Retinal pigment epithelial cell (primary cell): ENCODE measurements at places on chromosomes 2 and 18.
A peak's percentile ranks its signal among the peaks of the same experiment; 100 is the strongest.

DNA sequence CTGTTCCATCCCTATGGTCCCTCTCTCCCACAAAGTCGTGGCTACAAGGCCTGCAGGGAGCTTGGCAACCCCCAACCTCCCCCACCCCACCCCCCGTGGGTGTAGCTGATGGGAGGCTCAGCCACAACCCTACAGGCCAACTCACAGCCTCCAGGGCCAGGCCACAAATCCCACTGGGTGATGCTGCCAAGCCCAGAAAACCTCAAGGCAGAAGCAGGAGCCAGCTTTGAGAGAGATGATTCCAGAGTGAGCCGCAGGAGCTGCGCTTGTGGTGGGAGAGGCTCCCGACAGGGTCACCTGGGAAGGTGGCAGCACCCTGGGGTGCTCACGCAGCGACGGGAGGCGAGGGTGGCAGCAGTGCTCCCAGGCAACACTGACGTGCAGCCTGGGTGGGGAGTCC lies 44.8 kb downstream of the ADCY3 start:
- DNase-seq = no peak

- no peak for DNase-seq
Observed at GRCh38 chr2:19807866-19808265, 93.9 kb downstream of the TTC32 start.

- no peak for DNase-seq
Observed at GRCh38 chr2:33130054-33130447, 183.3 kb downstream of the LTBP1 start.

- DNase-seq = no peak
Observed at GRCh38 chr2:181674461-181674860, 5.9 kb downstream of the NEUROD1 start.

DNA sequence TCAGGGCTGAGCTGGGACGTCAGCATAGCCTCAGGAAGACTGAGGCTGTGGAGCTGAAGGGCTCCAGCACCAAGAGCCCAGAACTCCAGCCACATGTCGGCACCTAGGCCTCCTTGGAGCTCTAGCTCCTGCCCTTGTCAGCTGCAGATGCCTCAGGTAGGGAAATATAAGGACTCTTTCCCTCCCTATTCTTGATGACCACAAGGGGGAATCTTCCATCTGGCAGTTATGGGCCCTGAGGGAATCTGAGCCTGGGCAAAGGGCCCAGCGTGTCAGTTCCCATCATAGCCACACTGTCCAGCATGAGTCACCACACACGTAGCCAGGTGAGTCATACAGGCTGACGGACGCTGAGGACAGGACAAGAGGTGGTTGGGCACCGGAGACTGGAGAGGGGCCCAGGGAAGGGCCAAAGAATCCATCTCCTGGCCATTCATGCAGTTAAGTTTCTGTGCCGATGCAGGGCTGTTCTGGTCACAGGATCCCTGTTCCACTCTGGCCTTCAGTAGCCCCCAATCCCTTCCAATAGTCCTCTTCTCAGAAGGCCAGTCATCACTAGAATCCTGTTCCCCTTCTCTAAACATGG lies 1.8 kb downstream of the MPV17 start:
- peak; percentile 78 for DNase-seq

GRCh38 chr2:101341901-101342624 lies 33.6 kb upstream of the RNF149 start:
- DNase-seq = no peak

GRCh38 chr2:130756053-130756873 lies 923 bp downstream of the AMER3 start:
- DNase-seq = no peak

GRCh38 chr2:69955029-69955428 lies 6.4 kb downstream of the ASPRV1 start:
- no peak for DNase-seq

GRCh38 chr2:160387558-160388262 lies 105.9 kb downstream of the RBMS1 start:
- DNase-seq = no peak

- DNase-seq = no peak
Observed at GRCh38 chr2:60509066-60509465, 44.4 kb downstream of the BCL11A start.

GRCh38 chr2:178269438-178270224 lies 75.3 kb downstream of the OSBPL6 start:
- no peak for DNase-seq

GRCh38 chr2:217305882-217306281 lies 446.0 kb upstream of the TNP1 start:
- DNase-seq = no peak

- DNase-seq = no peak
Observed at GRCh38 chr2:43158259-43158880, 68.0 kb downstream of the ZFP36L2 start.

DNA sequence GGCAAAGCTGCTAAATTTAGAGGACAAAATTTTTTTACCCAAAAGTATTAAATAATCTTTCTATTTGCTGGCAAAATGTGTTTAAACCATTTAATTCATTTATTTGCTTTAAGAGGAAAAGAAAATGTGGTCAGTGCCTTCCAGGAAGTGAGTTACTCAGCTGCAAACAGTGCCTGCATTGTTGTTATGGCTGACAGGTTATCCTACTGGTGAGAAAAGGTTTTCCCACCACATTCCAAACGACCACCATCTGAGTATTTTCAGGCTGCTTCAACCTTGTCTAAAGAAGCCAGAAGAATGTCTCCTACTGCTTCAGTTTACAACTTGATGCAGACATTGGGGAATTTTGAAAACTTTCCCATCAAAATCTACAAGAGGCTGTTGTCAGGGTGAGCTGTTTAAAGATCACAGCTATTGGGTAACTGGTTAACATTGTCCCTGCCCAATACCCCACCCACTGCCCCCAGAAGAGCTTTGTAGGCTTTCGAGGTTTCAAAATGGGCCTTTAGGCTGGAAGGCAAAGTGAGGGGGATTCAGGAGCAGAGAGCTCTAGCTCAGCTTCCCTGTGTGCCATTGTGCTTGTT lies 461.3 kb upstream of the FANCL start:
- peak; percentile 54 for DNase-seq

DNA sequence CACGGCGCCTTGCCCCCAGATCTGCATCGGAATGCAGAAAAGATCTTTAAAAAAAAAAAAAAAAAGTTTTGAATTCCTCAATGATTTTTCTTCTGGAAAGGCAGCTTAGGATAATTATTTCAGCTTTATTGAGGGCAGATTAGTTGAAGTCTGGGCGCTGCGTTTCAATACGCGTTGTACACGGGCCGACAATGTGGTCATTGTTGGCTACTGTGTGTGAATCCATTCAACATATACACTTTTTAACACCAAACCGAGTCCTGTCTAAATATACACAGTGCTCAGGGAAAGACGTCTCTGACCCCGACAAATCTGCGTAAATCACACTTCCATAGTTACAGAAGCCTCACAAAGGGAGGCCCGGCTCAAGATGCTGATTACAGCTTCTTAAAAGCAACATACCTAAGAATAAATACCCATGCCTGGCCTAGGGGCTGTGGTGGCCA lies 1.4 kb upstream of the SIX3 start:
- peak; percentile 93 for DNase-seq

DNA sequence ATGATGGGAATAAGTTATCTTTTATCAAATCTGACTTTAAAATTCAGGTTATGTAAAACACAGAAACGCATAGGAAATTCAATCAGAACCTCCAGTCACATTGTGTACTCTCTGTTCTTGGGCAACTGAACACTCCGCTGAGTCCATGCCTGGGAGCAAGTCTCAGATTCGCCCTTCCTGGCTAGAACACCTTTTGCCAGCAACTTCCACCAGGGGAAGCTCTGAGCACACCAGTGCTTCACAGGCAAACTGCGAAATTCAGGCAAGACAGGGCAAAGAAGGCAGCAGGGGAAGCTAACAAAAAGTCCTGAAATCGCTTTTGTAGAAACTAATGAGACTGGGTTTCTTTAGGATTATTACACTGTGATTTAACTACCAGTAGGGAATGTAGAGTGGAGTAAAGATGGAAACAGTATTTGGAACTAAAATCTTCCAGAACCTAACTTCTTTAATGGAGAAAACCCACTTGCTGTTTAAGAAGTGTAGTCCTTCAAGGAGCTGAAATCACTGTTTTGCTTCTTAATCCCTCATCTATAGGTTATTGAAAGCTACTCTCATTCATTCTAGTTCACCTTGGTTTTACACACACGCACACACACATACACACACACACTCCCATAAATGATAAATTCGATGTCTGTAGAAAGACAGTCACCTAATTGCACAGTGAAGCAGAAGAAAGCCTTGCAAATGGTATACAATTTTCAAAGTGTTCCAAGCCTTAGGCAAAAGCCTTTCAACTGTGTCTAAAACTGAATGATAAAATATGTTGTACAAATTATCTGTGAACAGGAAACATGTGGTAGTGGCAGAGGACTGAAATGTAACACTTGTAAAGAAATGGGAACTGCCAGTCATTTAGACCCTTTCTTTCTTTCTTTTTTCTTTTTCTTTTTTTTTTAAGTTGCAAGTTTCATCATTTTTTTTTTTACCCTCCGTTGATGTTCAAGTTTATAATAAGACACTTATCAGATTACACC lies 214.5 kb downstream of the TMEM182 start:
- DNase-seq = no peak

DNA sequence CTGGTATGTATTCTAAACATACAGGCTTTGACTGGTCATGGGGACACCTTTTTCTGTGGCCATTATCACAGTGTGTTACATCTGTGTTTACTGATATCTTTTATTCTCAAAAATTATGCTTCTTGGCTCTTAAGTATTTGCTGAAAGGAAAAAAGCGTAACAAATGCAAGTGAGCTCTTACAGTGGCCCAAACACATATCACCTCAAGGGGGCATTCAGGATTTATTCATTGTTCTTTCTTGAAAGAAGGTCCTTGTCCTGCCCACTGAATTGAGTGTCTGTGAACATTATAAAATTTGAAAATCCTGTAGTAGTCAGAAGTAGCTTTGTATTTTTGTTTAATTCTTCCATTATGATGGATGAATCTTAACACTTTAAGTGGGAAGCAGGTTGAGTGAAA lies 454.5 kb downstream of the XIRP2 start:
- DNase-seq = no peak

GRCh38 chr2:27249159-27249890 lies 13.5 kb downstream of the SLC30A3 start:
- no peak for DNase-seq

DNA sequence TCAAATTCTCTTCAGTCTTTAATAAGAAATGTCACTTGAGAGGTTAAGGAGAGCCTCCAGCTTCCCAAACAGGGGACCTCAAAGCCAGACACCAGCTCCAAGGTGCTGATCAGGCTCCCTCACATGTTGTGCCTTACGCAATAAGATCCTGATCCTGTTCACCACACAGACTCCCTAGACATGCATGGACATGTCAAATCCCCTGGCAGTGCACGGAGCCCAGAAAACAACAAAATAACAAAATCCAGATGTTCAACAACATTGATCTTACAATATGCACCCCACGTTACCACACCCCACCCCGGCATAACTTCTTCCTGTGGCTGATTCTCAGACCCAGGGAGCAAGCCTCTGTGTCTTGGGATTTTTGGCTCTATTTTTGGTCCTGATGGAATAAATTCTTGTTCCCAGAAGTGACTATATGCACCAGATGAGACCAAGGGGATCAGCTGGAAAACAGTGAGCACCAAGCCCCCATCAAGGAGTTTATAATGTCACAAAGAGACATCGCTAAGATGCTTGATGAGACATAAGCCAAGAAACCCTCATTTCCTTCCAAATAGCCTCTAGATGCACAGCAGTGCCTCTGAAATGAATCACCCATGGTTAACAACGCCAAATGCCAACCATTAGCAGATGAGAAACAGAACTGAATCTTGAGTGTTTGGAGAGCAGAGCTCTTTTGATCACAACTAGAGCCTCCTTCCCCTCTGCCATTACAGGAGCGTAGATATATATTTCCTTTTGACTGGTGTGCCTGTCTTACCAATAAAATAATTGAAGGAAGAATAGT lies 198.2 kb downstream of the PRKCE start:
- DNase-seq = no peak

DNA sequence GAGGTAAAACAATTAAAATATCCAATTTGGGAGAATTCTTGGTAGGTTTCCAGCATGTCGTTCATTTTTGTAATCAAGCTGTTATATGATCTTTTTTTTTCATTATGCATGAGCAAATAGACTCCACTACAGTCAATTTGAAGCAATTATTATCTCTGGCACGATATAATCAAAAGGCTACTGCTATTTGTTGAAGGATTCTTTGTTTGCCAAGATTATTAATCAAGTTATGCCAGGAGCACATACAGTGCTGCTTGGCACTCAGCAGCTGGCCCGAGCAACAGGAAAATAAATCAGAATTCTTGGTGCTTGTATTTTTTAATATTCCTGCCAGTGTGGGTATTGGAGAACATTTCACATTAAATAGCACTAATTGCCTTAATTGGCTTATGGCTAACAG lies 279.5 kb downstream of the RND3 start:
- no peak for DNase-seq

DNA sequence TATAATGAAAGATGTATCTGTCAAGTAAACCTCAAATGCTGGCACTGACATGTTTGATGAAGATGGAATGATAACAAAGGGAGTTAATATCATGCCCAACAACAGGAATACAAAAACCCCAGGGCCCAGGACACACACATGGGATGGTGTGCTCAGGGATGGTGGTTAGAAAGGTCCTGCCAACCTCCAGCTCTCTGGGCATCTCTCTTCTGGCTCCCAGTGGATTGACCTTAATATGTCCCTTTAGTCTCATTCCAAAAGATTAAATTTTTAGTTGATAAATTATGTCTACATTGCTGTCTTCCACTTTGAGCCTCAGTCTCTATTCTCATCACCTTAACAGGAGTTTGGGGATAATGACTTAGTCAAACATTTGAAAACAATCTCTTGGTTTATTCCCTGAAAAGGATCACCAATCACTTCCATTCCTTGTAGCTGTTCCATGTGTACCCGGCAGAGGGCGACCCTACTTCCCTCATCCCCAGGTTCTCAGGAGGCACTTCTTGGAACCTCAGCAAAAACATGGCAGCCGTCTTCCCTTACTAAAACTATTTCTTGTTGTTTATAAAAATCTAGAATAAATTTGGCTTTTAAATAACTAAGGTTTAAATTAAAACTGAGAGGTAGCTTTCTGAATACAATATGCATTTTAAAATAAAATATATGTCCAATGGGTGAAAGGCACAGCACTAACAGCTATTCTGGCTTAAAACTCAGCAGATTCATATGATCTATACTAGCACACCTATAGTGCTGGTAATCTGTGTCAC lies 29.6 kb downstream of the MCEE start:
- peak; percentile 9 for DNase-seq

- DNase-seq = no peak
Observed at GRCh38 chr18:463827-464541, 36.5 kb downstream of the COLEC12 start.

DNA sequence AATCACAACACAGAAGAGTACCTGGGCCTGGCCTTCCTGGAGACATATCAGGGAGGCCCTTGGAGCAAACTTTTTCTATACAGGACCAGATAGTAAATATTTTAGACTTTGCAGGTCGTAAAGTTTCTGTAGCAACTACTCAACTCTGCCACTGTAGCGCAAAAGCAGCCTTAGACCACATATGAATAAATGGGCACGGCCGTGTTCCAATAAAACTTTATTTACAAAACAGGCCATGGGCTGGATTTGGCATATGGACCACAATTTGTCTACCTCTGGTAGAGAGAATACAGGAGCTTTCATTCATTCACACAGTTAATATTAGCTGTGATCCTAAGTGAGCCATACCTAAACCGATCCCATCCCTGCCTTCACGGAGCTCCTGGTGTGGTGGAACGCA lies 98.6 kb upstream of the CAB39 start:
- no peak for DNase-seq

GRCh38 chr2:38835015-38835601 lies 40.6 kb downstream of the DHX57 start:
- no peak for DNase-seq
